ENCODE measurements at places on chromosomes 2 and 18. TPM values are rescaled to one million over a fixed set of nuclear protein-coding genes. Genes with fewer than 3 reads are reported as not detected.

COL4A4 gene
- total RNA-seq = 3.1 TPM

MYL1 gene
- not detected for total RNA-seq

MROH2A gene
- total RNA-seq = not detected

RTKN gene
- 50.0 TPM for total RNA-seq

CAVIN2 gene
- not detected for total RNA-seq

Data from GM23338 (cell line).